ENCODE measurements at places on chromosomes 3 and 15.

- DNase-seq: no peak
Measured at GRCh38 chr15:57878573-57878972, 172.1 kb downstream of the POLR2M start.

DNA sequence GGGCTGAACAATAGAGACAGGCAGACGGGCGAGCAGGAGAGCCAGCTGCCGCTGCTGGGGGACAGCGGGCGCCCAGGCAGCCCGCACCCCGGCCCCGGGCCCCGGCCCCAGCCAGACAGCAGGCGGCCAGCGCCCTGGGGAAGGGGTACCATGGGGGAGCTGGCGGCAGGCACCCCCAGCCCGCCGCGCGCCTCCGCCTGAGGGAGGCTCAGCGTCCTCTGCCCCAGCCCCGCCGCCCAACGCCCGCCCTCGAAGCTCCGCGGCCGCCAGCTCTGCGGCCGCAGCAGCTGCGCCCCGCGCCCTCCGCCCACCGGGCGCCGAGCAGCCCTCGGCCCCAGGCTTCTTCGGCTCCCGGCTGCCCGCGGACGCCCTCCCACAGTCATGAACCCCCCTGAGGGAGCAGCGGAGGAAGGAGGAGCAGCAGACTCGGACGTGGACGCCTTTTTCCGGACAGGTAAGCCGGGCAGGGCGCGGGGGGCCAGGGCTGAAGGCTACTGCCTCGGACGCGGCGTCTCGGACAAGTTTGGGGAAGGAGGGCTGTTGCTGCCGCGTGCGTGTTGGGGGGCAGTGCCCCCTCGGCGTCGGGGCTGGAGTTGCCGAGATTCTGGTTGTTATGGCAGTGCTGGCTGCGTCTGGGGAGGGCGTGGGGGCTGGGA is 41.6 kb upstream of the ROPN1 start:
- peak; percentile 28 for DNase-seq

DNA sequence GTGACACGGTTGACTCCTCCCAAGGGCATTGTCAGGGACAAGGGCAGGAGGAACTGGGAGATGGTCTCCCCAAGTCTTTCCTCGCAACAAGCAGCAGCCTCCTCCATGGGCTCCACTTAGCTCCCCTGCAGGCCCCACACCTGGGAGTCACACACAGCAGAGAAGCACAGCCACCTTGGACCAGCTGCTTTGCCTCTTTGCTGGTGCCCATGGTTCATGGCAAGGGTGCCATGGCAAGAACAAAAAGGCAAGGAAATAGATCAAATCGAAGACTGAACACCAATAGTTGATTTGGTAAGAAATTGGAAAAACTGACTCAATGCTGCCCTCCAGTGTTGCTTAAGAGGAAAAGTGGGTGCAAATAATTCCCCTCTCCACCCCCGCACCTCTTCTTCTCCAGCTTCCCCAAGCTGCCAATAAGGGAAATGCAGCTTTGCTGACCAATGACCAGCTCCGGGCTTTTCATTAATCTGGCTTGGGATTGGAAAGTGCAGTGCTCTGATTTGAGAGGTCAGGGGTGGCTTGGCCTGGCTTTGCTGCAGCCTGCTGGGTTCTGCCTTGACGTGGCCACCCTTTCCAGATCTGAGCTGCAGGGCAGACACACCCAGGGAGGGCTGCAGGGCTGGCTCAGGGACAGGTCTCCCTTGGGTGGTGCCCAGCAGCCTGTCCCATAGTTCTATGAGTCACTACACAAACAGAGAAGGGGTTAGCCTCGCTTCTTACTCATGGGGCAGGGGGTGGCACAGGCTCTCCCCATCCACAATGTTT is 162.0 kb downstream of the KLF13 start:
- DNase-seq: peak; percentile 84

GRCh38 chr3:86890741-86891396 is 100.1 kb downstream of the VGLL3 start:
- no peak for DNase-seq

- no peak for DNase-seq
Measured at GRCh38 chr15:57460208-57460816, 84.0 kb downstream of the CGNL1 start.

DNA sequence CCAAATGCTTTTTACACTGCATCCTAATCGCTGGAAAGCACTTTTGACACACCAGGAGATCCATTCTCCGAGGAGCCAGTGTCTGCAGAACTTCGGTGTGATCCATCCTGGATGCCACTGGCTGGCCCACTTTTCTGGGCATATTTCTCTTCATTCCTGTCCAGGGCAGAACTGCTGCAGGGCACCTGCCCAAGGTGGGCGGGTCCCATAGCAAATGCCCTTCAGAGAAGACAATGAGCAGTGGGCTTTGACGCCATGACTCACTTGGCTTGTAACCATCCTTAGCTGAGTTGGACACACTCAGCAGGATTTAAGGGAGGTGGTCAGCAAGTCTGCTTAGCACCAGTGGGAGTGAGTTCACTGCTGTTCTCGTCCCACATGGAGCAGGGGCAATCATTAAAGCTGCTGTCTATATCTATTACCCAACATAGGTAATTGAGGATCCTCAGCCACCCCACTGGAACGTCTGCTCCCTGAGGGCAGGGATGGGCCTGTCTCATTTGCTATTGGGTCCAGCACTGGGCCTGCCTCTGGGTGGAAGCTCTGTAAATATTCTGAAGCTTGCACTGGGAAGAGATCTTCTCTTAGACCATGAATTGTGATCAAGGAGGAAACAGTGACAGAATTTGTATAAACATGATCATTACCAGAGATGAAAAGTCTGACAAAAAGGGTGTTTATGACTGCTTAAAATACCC is 112.7 kb upstream of the IQSEC1 start:
- DNase-seq: no peak

GRCh38 chr3:24641628-24642027 is 147.0 kb upstream of the THRB start:
- no peak for DNase-seq

DNA sequence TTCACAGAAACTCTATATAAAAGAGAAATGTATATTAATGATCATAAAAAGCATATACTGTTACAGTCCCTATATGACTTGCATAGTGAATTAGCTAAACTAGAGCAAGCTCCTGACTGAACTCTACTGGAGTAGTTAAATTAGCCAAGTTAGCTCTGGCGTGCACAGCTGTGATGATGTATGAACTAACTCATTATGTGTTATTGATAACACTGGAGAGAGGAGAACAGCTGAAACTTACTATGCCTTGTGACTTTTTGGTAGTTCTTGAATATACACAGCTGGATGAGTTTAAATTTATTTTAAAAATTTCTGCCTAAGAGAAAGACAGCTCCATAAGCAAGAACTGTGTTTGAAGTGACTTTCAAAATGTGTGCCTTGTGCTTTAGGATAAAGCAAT is 8.1 kb downstream of the TIPARP start:
- DNase-seq: no peak

- no peak for DNase-seq
Measured at GRCh38 chr3:127710155-127710941, 37.6 kb downstream of the ABTB1 start.

- DNase-seq: peak; percentile 62
Measured at GRCh38 chr3:156674911-156675829, 780 bp downstream of the TIPARP start.

GRCh38 chr3:72008226-72008996 is 223.5 kb upstream of the PROK2 start:
- no peak for DNase-seq

DNA sequence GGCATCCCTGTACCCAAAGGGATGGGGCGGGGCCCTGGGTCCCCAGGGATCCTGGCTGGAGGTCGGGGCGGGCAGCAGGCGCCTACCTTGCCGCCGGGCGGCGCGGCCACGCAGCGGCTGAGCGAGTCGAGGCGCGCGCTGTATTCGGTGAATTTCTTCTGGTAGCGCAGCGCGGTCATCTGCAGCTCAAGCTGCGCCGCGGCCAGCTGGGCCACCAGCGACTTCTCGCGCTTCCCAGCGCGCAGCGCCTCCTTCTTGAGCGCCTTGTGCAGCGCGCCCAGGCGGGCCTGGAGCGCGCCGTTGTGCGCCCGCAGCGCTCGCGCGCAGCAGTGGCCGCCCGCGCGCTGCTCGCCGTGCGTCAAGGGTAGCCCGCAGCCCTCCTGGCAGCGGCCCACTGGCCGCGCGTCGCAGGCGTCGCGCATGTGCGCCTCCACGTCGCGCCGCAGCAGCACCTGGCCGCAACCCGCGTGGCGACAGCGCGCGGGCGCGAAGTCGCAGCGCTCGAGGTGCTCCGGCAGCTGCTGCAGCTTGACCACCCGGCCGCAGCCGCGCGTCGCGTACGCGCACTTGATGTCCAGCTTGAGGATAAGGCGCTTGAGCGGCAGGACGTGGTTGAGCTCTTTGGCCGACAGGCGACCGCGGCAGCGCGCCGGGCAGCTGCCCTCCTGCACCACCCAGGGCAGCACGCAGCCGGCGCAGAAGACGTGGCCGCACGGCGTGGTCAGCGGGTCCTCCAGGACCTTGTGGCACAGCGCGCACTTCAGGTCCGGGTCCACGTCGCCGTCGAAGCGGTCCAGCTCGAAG is 522 bp downstream of the PDZRN3 start:
- DNase-seq: no peak

DNA sequence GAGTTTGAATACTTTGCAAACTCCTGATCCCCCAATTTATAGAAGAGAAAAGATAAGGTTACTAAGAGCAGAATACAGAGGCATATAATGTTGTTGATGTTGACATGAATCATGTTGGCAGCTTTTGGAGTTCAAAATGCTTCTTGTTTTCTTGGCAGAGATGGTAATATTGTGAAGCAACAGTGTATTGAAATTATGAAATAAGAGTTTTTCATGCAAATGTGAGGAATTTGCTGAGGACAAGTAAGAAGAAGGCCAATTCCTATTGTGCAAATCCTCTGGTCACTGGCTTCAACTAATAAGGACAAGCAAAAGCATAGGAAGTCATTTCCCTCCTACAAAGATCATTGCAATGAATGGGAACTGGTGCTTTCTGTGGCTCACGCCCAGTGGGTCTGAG is 126.9 kb upstream of the CHL1 start:
- no peak for DNase-seq

GRCh38 chr15:28969511-28970085 is 83.8 kb downstream of the APBA2 start:
- DNase-seq: no peak

- no peak for DNase-seq
Measured at GRCh38 chr3:51642462-51642861, 28.6 kb upstream of the TEX264 start.

- no peak for DNase-seq
Measured at GRCh38 chr3:129256270-129256669, 6.9 kb downstream of the COPG1 start.

DNA sequence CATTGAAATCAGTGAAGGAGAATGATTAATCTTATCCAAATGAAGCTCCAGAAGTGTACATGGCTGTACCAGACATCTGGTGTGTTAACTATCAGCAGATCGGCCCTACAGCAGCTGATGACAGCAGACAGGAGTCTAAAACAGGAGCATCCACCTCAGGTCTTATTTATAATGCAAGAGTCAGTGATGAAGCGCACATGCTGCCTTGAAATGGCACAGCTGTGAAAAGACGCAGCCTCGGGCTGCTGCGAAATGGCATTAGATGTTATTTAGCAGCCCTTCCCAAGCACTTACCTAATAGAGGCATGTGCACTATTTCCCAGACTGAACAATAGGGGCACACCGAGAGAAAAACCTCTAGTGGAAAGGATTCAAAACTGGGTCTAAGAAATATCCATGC is 472.3 kb upstream of the CBLB start:
- DNase-seq: no peak

DNA sequence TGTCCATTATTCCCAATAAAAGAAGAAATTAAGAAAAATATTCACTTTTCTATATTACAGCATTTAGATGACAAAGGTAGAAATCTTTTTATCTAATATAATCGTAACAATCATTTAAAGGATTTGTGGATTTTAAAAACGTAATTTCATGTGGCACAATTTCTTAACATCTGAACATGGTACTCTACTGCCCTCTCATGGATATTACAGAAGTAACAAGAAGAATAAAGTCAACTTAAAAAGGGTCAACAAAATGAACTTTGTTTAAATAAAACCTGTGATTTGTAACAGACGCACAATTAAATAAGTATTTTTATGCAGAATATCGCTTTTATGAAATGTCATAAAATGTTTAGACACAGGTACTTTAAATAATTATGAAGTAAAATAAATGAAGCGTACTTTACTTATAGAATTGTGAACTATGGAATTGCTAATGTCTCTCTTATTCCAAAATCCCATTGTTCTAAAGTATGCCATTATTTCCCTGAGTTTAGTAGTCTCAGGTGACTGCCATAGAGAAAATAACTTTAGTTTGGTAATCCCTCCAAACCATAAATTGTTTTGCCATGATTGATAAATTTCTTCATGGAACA is 366.8 kb upstream of the ZNF385D start:
- peak; percentile 9 for DNase-seq

DNA sequence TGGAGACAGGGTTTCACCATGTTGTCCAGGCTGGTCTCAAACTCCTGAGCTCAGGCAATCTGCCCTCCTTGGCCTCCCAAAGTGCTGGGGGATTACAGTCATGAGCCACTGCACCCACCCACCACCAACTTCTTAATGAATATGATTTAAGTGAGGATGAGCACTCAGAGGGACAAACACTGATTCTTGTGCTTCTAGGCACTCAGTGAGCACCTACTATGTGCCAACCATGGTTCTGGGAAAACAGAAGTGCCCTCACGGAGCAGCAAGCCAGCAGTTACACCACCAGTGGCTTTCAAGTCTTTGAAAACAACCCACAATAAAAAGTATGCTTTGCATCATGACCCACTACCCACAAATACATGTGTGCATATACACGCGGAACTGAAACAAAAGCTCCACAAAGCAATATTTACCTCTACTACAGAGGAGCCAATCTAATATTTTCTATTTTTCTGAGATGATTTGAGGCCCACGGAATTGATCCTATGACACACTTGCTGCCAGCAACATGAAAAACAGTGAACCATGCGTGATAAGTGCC is 91.9 kb downstream of the MEGF11 start:
- no peak for DNase-seq

DNA sequence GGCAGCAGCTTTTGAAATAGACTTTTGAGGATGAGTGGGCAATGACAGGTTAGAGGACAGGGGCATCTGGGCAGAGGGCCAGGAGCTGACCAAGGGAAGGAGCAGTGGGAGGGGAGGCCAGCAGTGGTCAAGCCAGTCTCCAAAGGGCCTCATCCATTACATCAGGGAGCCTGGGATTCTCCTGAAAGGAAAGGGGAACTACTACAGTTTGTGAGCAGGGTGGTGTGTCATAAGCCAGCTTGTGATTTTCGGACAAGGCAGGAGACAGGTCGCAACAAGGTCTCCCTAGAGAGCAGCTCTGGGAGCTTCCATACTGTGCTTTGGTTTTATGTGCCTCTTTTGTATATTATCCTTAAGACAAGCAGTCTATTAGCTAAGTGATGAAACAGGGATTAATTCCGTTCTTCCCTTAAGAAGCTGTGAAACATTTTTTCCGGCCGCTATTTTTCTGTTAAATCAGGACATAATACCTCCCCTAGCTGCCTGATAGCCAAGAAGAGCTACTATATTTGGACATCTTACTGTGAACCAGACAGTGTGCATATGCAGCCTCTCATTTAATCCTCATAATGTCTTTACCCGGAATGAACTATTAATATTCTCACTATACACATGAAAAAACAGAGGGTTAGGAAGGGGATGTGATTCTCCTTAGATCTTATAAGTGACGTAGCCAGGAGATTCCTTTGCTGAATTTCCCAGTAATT is 46.4 kb downstream of the C2CD4B start:
- no peak for DNase-seq
